ENCODE measurements at places on chromosomes 4 and X.
A peak's percentile ranks its signal among the peaks of the same experiment; 100 is the strongest.

DNA sequence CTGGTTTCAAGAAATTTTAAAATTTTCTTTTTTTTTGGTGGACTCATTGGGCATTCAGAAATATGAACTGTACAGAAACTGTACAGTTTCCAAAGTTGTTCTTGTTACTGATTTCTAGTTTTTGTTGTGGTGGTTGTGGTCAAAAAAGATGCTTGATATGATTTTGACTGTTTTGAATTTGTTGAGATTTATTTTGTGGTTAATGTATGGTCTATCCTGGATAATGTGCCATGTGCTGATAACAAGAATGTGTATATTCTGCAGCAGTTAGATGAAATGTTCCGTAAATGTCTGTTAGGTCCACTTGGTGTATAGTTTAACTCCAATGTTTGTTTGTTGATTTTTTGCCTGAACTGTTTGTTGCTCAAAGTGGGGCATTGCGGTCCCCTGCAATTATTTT is 127.6 kb upstream of the NUDT6 start:
- DNase-seq: no peak

DNA sequence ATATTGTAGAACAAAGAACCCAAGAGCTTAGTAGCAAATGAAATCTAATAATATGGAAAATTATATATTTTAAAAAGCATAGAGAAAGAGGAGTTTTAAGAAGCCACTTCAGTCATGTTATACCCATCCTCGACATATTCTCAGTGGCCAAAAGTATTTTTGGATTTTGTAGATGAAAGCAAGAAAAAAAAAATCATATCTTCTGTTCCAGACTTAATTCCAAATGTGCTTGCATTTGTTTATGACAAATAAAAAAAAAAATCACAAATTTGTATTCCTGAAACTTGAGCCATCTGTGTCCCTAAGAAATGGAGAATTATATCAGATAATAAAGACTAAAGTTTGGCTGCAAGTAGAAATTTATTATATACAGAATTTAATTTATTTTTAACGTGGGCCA is 1482.4 kb upstream of the PABPC4L start:
- no peak for DNase-seq

DNA sequence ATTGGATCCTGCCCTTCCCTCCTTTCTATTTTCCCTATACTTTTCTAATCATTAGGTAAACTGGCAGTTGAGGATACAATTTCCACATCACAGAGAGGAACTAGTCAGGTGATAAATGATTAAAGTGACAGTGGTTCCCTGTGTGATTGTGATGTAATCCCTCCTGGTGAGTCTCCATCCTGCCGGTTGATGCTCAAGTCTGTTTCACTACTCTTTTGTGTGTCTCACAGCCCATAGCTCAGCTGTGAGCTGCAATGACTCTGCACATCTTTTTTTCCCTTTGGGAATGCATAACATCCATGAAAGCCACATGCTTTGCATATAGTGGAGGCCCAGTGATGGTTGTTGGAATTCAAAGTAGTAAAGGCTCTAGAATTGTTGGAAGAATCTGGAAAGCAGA is 60.4 kb downstream of the CCNI start:
- DNase-seq: no peak

GRCh38 chrX:124518885-124519284 is 172.5 kb downstream of the SH2D1A start:
- no peak for DNase-seq

GRCh38 chr4:142402900-142403299 is 443.2 kb downstream of the INPP4B start:
- no peak for DNase-seq

DNA sequence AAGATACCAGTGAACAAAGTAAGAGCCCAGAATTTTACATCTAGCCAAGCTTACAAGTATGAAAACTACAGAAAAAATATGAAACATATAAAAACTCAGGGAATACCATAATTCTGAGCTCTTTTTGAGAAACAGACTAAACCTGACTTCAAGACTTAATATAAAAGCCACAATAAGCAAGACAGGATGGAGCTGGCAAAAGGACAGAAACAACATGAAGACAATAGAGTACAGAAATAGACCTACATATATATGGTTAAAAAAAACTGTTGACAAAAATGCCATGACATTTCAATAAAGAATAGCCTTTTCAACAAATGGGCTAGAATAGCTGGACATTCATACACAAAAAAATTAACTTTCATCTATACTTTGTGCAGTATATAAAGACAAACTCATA is 49.4 kb downstream of the UBA6 start:
- DNase-seq: no peak

DNA sequence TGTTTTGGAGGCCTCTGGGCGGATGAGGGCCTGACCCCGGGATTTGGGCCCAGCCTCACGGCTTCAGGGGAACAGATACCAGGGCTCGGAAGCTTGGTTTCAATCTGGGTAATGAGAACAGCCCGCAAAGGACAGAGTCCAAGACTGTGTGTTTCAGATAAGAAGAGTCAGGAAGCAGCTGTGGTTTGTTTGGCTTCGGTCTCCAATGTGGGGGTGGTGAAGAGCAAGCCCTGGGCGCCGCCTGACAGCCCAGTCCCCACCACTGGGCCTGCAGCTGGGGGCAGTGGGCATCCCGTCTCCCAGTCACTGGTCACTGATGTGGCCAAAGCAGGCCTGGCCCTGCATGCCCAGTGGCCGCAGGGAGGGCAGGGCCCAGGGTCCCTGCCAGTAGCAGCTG is 9.1 kb downstream of the WFS1 start:
- DNase-seq: no peak

GRCh38 chrX:72121383-72121782 is 10.3 kb downstream of the RTL5 start:
- DNase-seq: no peak

DNA sequence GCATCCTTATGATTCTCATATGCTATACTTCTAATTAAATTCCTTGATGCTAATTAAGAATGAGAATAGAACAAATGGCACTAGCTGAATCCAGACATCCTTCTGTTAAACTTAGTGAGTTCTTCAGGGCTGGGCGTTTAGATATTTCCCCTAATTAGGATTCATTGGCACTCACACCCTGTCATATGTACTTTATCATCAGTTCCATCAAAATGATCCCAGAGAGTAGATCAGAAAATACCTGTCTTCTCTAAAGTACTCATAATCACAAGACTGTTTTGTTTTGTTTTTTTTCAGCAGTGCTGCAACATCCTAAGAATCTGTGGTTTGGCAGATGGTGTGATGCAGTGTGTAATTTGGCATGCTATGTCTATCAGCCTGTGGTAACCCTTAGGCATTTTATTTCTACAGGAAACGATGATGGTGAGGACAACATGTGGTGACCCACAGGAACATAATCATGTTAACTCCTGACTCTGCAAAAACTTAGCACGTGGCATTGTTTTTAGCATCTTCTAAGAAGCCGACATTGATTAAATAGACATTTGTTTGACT is 2528.4 kb downstream of the ARAP2 start:
- DNase-seq: peak; percentile 80

DNA sequence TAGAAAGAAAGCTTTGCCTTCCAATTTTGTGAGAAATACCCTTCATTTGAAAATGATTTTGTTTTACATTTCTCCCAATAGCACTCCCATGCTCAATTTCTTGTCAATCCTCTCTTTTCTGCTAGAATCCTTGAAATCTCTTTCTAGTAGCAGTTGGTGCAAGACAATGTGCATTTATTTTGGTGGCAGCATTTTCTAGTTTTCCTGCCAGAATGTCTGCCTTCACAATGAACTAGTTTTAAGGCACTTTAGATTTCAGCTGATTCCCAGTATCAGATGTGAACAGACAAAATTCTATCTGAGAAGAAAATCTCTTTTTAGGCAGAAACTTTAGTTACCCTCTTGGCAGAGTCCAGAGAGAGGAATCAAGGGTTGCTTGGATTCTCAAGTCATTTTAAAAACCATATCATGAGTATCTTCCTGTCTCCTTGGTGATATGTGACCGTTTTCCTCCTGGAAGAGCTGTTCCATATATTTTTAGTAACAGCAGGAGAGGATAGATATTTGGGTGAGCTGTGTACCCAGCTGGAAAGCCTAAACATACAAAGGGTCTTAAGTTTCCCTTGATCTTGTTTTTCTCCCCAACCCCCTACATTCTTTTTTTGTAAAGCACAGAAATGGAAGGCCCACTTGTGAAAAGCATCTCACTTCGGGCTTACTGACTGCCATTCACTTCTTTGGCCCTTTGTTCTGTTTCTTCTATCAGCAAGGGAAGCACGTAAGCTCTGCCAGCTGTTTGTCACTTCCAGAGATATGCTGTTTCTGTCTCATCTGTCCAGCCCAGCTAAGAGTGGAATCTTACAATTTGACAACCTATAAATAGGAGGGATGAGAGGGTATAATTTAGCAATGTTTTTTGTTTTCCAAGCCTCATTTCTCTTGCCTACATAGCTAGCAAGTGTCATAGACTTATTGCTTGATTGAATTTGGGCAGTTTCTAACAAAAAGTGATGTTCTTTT is 38.7 kb downstream of the TSPAN7 start:
- DNase-seq: no peak

- no peak for DNase-seq
Observed at GRCh38 chr4:67103001-67103747, 442.1 kb downstream of the CENPC start.

GRCh38 chr4:8155048-8155447 is 3.6 kb downstream of the ABLIM2 start:
- DNase-seq: no peak

DNA sequence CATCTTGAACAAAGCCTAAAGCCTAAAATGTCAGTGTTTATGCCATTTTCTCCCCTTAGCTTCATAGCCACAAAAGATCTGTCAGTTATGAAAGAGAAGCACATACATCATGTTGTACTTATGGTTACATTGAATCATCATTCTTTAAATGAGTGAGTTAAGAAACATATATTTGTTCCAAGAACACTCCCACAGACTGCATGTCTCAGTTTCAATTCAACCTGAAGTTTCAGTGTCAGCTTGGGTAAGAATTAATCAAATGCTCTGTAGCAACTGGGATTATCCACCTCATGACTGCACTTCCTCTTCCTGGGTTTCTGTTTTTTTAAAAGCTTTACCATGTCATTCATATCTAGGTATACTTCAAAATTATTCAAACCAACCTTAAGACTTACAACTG is 3.9 kb upstream of the TMPRSS11B start:
- DNase-seq: no peak

- no peak for DNase-seq
Observed at GRCh38 chrX:118973389-118974087, 880 bp upstream of the LONRF3 start.

GRCh38 chr4:184792334-184792733 is 33.4 kb downstream of the ACSL1 start:
- DNase-seq: no peak

DNA sequence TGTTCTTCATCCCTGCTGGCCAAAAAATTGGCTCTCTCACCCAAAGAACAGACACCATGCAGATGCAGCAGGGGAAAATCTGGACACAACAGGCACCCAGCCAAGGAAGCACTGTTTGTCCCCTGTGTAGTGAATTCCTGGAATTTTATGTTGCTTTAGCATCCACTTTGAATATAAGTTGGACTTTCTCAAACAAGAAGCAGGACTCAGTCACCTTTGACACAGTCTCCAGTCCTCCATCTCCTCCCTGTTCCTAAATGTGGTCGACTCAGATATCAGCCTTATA is 11.8 kb downstream of the ZNF182 start:
- no peak for DNase-seq

DNA sequence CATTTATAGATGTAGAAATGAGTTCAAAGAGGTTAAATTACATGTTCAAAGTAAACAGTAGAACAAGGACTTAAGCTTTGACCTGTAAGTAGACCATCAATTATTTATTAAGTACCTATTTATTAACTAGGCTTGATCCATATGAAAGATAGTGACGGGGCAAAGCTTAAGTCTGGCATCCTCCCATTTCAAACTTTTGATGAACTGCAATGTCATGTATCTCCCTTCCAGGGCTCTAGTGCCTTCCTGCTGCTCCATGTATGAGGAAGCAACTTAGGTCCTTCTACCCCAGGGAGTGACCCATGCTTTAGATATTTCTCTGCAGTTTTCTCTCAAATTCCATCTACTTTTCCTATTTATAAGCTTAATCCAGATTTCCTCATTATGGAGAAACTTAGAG is 31.9 kb upstream of the ANTXR2 start:
- DNase-seq: no peak

- no peak for DNase-seq
Observed at GRCh38 chrX:136266828-136267227, 15.6 kb upstream of the MAP7D3 start.

DNA sequence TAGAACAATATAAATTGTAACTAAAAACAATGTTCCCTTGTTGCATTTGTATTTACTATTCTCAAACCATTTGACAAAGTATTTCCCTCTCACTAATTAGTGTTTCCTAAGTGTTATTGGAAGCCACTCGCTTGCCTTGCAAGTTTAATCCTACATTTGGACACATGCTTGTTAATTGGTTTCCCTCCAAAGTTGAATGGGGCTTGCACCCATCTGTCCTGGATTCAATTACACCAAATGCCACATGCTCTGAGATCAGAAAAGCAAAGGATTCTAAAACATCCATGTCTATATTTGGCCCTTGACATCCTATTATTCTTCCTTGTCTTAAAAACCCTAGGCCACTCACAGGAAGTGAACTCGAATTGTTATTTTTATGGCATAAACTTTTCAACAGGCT is 146.6 kb downstream of the AMELX start:
- no peak for DNase-seq

- DNase-seq: no peak
Observed at GRCh38 chr4:41693629-41694028, 54.9 kb downstream of the PHOX2B start.

- DNase-seq: no peak
Observed at GRCh38 chr4:70915874-70916559, 13.8 kb downstream of the MOB1B start.

- no peak for DNase-seq
Observed at GRCh38 chr4:2072971-2073807, 14.1 kb downstream of the NAT8L start.

- DNase-seq: no peak
Observed at GRCh38 chrX:21806691-21807090, 32.7 kb upstream of the MBTPS2 start.

GRCh38 chr4:70508801-70509200 is 9.6 kb upstream of the AMTN start:
- no peak for DNase-seq

DNA sequence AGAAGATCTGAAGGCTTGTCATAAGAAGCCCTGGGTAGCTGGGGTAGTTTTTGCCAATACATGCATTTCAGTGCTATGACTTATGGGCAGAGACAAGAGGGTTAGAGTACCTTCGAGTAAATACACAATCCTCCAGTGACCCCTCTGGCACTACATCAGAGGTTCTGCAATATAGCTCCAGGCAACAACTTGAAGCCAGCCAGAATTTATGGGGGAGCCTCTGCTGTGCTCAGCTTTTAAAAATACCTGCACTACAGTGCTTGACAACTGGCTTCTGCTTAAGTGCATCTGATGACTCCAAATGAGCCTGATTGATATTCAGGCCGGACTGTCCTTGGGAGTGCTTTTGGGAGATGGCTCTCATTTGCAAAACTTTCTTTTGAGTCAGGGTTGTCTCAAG is 44.9 kb upstream of the SMAD1 start:
- no peak for DNase-seq

DNA sequence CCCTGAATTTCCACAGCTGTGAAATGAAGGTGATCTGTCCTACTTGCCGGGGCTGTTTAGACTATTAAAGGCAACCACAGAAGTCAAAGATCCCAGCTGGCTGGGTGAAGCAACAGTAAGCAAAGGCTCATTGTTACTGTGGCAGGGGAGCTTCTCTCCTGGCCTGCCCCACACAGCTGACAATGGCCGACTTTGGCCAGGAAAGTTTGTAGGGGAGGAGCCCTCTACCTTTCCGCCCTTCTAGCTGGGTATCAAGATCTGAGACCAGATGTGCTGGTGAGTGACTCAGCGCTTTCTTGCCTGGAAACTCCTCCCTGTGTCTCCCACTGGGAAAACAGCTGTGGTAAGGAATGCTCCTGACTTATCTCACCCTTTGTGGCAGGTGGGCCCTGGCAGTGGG is 21.1 kb downstream of the RASSF6 start:
- no peak for DNase-seq

All from HS-5 (cell line).